ENCODE measurements at places on chromosomes 7 and 10.

- no peak for DNase-seq
Measured at GRCh38 chr7:81725812-81726127, 44.1 kb downstream of the HGF start.

GRCh38 chr10:133129071-133129858 is 30.8 kb upstream of the KNDC1 start:
- no peak for DNase-seq

DNA sequence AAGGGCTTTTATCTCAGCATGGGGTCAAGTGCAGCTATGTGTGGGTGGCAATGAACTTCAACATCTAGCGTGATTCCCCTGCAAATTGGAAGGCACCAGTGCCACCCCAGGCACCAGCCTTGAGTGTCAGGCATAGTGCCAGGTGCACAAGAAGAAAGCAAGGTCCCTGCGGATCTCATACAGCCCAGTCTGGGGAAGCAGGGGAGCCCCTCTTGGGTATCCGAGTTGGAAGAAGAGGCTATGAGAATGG is 269.0 kb downstream of the RPS24 start:
- no peak for DNase-seq

GRCh38 chr7:140977741-140978140 is 37.0 kb downstream of the MRPS33 start:
- DNase-seq = no peak

GRCh38 chr10:121102706-121103105 is 251.5 kb downstream of the WDR11 start:
- no peak for DNase-seq

DNA sequence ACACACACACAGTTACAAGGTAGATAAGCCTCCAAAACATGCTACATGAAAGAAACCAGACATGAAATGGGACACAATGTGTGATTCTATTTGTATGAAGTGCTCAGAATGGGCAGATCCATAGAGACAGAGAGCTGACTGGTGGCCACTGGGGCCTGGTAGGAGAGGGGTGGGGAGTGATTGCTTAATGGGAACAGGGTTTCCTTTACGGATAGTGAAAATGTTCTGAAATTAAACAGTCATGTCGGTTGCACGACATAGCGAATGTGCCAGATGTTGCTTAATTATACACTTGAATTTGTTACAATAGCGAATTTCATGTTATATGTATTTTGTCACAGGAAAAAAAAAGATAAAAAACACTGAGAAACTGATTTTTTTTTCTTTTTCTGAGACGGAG is 122.3 kb downstream of the SPDYE5 start:
- DNase-seq = no peak

GRCh38 chr10:31949266-31949665 is 20.6 kb upstream of the ARHGAP12 start:
- no peak for DNase-seq

- no peak for DNase-seq
Measured at GRCh38 chr7:22864301-22864700, 41.7 kb upstream of the TOMM7 start.

- DNase-seq = no peak
Measured at GRCh38 chr10:97851341-97852001, 1.8 kb downstream of the GOLGA7B start.

DNA sequence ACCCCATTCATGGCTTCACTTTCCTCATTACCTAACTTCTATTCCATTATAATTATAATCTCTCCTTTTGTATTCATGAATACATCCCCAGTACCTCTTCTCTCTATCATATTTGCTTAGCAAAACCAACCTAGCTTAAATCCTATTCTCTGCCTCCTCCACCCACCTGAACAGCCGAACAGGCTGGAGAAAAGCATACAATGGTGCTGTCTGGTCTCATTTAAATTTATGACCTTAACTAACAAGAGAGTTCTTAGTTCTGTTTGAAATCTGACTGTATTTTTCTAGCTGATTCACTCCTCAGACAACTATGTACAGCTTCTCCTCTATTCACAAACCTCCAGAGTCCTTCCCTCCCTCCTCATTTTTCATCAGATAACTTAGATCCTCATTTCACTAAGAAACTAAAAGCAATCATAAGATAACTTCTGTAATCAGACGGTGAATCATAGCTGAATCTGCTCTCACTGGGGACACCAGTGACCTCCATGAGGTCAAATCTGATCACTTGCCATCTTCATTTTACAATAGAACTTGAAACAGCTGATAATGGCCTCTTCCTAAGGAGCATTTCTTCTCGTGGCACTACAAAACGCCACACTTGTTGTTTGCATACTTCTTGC is 233.9 kb upstream of the AOAH start:
- DNase-seq = no peak

DNA sequence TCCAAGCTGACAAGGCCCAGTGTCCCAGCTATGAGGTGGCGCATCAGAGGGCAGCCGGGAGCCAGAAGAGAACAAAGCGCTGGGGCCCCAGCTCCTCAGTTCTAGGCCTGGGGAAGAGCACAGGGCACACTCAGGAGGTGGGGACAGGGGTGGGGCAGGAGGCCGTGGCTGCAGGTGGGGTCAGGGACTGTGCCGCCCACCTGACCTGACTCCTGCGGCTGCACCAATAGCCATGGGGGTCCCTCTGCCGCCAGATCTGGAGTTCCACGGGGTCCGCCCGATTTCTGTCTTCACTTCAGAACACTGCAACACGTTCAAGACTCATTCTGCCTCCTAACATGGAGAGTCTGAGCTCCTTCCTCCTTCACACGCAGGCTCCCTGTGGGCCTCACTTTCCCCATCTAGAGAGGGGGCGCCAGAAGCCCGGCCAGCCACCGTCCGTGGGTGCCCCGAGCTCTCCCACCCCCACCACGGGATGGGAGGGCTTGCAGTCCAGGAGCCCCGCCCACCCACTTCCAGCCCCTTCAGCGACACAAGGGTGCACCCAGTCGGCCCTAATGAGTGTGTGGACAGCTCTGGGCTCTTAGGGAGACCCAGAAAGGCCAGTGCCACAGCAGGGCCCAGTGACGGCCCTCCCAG is 278.3 kb downstream of the MAD1L1 start:
- no peak for DNase-seq

- DNase-seq = no peak
Measured at GRCh38 chr10:33235251-33235884, 99.1 kb downstream of the NRP1 start.

DNA sequence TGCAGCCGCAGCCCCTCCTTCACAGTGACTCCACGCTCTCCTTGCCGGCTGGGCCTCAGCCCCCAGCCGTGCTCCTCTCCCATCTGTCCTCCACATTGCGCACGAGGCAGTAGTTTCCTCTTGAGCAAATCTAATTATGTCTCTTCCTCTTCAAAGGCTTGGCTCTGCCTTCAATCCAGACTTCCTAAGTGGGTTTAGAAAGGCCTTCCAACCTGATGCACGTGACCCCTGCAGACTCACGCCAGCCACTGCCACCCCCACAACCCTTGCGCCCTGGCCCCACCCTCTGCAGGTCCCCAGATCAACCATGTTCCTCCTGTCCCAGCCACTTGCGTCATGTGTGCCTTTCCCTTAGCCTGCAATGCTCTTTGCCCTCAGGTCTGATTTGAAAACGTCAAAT is 75.0 kb upstream of the ADAM12 start:
- DNase-seq = no peak

DNA sequence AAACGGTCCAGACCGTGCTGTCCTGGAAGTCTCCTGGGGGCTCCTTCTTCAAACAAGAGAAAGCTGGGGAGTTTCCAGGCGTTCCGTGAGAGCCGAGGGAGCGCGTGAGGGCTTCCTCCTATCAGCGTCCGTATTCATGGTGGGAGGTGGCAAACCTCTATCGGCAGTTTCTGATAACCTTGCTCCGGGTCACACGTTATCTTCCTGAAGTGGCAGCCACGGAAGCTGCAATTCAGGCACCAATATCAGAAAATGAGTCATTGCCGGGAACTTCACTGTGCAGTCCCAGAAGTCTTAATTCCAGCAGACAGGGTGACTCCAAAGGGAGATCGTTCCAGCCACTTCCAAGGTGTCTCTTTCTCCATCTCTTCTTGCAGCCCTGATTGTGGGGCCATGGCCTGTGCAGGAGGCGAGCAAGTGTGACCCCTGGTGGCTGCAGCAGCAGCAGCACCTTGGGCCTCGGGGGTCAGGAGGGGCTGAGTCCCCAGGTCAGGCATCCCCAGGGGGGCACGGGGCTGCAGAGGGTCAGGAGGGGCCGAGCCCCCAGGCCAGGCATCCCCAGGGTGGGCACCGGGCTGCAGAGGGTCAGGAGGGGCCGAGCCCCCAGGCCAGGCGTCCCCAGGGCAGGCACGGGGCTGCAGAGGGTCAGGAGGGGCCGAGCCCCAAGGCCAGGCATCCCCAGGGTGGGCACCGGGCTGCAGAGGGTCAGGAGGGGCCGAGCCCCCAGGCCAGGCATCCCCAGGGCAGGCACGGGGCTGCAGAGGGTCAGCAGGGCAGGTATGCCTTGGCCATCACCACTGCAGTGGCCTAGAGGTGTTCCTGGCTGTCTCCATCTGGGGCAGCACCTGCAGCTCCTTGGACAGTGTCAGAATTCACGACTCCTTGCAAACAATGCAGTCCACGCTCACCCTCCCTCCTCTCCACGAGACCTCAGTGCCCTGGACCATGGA is 538.7 kb downstream of the DNAJB6 start:
- no peak for DNase-seq

DNA sequence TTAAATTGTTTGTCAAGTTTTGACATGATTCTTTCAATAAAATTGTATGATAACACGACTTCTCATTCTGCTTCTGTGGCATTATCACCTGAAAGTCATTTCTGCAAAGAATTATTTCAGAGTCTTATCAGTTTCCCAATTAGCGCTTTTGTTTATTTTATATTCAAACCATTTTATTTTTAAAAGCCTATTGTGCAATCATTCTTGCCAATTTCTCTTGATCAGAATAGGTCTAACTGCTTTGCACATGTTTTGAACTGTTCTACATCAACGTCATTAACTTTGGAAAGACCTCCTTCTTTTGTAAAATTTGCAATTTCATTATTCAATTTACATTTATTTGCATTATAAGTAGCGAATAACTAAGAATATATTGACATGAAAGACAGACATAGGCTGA is 758.1 kb downstream of the CNTNAP2 start:
- no peak for DNase-seq

GRCh38 chr10:117417196-117417595 is 42.0 kb upstream of the PDZD8 start:
- no peak for DNase-seq

DNA sequence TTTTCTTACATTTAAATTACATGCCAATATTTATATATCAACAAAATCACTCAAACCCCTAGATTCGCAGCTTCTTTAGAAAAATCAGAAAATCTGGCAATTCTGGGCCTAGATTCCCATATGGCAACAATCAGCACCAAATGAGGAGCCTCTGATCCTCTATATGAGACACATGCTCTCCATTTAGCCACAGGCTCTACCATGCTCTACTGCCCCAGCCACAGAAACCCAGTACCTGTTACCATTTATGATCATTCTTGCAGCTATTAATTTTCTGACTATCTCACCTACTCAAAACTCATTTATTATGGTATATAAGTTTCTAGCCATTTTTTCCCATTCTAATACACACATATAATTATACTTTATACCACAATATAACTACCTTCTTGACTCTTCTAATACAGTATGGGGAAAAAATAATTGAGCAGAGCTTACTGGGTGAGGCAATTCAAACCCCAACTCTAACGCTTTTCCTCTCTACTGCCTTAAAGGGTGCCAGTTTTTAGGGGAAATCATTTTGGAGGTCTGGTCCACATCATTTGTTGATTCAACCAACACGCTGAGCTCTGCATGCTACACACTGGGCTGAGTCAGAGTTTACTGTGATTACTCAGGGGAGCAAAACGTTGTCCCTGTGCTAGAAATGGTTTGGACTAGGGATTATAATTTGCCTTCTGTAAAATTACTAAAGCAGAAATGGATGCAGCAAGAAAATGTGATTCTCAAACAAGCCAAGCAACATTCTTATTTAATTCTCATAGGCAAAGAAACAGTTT is 11.6 kb downstream of the PDLIM1 start:
- no peak for DNase-seq

DNA sequence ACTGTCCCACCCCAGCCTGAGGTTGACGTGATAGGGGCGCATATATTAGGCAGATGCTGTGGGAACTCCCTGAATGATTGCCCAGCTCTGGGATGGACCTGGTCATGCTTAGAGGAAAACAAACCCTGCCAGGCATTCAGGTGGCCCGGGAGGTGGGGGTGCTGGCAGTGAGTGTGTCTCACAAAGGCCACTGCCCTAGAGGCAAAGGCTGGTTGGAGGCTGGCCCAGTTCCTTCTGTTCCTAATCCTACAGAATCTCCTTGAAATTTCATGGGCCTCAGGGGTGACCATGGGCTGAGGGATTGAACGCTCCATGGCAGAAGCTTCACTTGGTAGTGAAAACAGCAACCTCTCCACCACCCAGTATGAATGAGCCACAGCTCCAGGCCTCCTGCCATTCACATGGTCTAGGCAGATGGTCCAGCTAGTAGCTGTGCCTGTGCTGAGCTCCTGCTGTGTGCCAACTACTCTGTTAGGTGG is 25.6 kb downstream of the ADRA2A start:
- no peak for DNase-seq

GRCh38 chr10:97673736-97674525 is 13.1 kb downstream of the AVPI1 start:
- DNase-seq = no peak

- DNase-seq = no peak
Measured at GRCh38 chr10:30680908-30681307, 51.4 kb upstream of the LYZL2 start.

DNA sequence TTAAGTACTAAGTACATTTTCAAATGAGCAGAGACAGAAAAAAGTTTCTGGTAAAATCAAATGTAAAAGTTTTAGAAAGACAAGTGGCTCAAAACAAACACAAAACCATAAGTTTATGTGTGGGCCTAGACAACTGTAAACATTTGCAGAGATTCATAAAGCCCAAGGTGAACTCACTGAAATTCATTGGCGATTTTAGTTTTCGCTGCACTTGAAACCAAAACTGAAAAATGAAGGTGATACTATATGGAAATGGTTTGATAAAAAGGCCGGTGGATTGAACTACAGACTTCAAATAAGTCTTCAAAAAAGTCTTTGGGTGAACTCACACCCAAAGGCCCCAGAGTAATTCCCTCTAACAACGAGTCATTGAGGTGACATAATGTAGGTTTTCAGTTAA is 1184.9 kb upstream of the C7orf33 start:
- no peak for DNase-seq

DNA sequence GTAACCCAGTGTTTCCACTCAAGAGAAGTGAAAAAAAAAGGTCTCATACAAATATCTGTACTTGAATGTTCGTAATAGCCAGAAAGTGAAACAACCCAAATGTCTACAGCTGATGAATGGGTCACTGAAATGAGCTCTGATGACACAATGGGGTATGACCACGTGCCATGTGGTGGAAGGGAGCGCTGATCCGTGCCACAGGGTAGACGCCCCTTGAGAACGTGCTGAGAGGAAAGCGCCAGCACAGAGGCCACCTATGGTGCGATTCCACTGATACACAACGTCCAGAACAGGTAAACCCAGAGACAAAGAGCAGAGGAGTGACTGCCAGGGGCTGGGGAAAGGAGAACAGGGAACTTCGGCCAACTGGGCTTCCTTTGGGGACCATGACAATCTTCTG is 50.3 kb downstream of the MAD1L1 start:
- DNase-seq = no peak

DNA sequence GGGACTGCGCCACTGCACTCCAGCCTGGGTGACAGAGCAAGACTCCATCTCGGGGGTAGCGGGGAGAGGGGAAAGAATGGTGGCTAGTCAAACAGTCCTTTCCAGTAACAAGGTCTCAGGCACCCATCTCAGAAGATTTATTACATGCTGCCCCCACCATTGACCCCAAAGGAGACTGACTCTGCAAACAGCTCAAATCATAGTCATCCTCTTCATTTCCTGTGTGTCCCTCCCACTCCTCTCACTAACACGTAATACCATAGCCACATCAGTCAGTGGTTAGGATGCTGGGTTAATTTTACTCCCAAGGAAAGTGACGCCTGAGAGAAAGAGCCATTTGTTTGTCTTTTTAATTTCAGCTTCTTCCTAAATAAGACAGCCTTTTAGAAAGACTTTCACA is 56.6 kb upstream of the BET1 start:
- no peak for DNase-seq

Measured in RWPE1 (cell line).